ENCODE measurements at places on chromosomes 6 and 20. TPM values are rescaled to one million over a fixed set of nuclear protein-coding genes. Genes with fewer than 3 reads are reported as not detected.

DNA sequence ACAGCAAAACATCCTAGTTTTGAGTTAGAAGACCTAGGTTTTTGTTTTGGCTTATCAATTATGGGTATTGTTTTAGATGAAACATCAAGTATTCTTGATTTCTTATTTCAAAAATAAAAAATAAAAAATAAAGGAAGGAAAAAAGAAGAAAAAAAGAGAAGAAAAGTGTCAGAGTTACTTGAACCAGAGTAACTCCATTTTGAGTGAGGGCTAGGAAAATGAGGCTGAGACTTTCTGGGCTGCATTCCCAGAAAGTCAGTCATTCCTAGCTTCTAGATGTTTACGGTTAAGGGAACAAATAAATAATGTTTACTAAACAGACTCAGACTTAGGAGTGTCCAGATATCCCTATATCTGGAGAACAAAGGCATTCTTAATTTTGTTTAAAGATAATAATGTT is 45.3 kb upstream of the HFE start:
- no peaks in the 10 kb centered on the region for H3K36me3 ChIP-seq
- H3K27ac ChIP-seq: no peak overlapping the region
- no peak overlapping the region for H3K4me3 ChIP-seq
- no peak for DNase-seq

DNA sequence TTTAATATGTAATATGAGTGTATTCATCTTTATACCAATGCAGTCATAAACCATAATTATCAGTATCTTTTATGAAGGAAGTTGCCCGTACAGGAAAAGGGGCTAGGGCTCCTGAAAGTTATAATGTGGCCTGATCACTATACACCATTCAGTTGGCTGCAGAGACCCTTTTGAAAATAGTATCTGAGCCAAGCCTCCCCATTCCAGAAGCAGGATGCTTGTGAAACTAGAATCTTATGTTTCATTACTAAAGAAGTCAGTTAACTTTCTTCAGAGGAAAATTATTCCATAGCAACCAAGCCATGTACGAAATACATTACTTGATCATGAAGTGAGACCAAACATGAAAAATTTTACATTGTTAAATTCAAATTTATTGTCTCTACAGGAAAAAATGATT is 251.5 kb upstream of the TCF21 start:
- no peak overlapping the region for H3K4me3 ChIP-seq
- no peak overlapping the region for H3K27ac ChIP-seq
- H3K4me1 ChIP-seq: no peaks in the 10 kb centered on the region
- no peaks in the 10 kb centered on the region for H3K27me3 ChIP-seq
- H3K36me3 ChIP-seq: no peaks in the 10 kb centered on the region

- H3K27me3 ChIP-seq: no peaks in the 10 kb centered on the region
- no peak overlapping the region for H3K4me3 ChIP-seq
- no peaks in the 10 kb centered on the region for H3K4me1 ChIP-seq
- H3K36me3 ChIP-seq: no peaks in the 10 kb centered on the region
- H3K27ac ChIP-seq: no peak overlapping the region
These were observed 66.4 kb upstream of the THBS2 start for GRCh38 chr6:169320013-169320412.

DNA sequence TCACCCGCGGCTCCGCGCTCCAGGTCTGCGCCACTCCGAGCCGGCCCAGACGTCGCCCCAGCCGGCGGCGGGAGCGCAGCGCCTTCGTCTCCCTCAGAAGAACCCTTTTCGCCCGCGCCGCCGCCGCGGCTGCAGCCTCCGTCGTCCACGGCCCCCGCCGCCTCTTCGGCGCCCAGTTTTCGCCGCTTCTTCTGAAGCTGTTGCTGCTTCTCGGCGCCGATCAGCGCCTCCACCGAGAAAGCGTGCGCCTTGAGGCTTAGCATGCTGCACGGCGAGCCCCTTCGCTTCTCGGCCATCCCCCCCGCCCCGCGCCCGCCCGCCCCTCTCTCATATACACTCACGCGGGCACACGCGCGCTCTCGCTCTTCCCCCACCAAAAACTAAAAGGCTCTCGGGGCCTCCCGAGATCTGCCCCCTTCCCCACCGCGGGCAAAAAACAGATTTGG is 489 bp downstream of the TBX18 start:
- peaks cover 93% of the 10 kb centered on the region for H3K27me3 ChIP-seq
- peak; percentile 77 for DNase-seq
- H3K36me3 ChIP-seq: no peaks in the 10 kb centered on the region
- no peak overlapping the region for H3K27ac ChIP-seq

- no peak overlapping the region for H3K4me3 ChIP-seq
- peaks cover 5% of the 10 kb centered on the region for H3K27me3 ChIP-seq
- no peaks in the 10 kb centered on the region for H3K36me3 ChIP-seq
These were observed 6.0 kb downstream of the STMND1 start for GRCh38 chr6:17107863-17108262.

DNA sequence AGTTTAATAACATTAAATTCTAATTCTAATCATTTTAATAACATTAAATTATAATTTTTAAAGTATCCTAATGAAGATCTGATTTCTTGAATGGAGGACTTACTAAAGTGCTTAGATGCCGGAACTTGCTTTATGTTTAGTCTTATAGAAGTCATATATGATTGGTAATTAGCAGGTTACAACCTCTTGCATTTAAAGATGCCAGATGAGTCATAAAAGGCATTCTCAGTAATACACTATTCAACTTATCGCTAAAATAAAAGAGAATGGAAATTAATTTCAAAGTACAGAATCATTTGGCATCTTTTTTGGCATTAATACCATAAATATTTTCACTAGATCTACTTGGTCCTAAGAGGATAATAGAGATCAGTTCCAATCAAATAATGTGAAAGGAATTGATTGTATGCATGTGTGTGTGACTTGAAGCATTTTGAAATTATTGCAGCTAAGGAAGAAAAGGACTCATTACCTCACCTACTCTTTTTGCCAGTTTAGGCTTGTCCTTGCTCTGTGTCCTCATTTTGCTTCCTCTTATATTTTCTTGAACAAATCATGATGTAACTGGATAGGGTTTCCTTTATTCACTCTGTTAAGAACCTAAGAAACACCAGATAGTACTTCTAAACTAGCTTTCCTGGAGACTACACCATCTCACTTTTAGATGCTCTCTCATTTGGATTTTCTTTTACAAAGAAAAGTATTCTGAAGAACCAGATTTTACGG is 2.7 kb downstream of the COL21A1 start:
- no peak overlapping the region for H3K4me3 ChIP-seq
- no peak for DNase-seq
- no peak overlapping the region for H3K27ac ChIP-seq

- H3K4me3 ChIP-seq: no peak overlapping the region
- no peak for DNase-seq
- no peaks in the 10 kb centered on the region for H3K36me3 ChIP-seq
- H3K27ac ChIP-seq: no peak overlapping the region
These were observed 23.5 kb upstream of the IBTK start for GRCh38 chr6:82270881-82271635.

The GNAS-AS1 gene
- total RNA-seq: 9.3 TPM

The RBPJL gene
- not detected for total RNA-seq
